ENCODE measurements at places on chromosomes 11 and 22.

- no peak for DNase-seq
These were observed 84.4 kb downstream of the MED15 start for GRCh38 chr22:20591660-20592310.

DNA sequence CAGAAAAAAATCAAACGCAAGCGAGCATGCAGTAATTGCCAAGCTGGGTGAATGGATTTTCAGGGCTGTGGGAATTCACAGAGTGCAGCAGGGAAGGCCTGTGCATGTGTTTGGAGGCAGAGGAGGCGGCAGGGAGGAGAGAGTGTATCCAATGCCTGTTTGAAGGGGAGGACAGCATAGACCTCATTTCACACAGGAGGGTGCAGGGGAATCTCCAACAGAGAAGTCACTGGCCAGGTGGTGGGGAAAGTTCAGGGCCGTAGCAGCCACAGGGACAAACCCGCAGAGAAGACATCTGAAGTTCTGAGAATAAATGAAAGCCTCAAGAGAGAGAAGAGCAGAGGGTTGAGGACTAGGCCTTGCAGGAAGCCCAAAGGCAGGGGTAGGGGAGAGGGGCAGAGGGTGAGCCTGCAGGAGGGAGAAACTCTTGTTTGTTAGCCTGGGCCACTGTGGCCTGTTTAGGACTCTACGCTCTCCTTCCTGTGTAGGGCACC is 19.2 kb upstream of the KDM2A start:
- peak; percentile 38 for DNase-seq

DNA sequence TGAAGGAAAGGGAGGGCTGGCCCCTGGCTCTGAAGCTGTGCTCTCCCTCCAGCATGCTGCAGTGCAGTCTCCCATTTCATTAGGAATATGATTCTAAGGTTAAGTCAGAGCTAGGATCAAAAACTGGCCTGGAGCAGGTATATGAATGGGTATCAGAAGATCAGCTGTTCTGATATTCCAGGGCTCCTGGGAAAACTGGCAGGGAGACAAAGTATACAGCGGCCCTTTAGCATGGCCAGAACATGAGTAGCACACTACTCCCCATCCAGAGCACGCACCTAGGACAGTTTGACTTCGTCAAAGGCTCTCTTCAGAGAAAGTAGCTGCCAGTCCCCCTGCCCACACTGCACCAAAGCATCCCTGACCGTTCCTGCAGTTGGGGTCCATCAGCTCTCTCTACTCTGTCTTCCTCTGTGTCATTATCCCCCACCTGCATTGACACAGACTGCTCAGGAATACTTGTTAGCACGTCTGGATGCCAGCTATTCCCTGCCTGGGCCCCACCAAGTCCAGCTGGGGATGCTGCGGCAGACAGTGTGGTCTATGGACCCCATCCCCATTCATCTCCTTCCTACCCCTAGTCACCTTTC is 4.0 kb upstream of the FCHSD2 start:
- no peak for DNase-seq

- no peak for DNase-seq
These were observed 33.0 kb upstream of the SOX10 start for GRCh38 chr22:38017272-38017920.

DNA sequence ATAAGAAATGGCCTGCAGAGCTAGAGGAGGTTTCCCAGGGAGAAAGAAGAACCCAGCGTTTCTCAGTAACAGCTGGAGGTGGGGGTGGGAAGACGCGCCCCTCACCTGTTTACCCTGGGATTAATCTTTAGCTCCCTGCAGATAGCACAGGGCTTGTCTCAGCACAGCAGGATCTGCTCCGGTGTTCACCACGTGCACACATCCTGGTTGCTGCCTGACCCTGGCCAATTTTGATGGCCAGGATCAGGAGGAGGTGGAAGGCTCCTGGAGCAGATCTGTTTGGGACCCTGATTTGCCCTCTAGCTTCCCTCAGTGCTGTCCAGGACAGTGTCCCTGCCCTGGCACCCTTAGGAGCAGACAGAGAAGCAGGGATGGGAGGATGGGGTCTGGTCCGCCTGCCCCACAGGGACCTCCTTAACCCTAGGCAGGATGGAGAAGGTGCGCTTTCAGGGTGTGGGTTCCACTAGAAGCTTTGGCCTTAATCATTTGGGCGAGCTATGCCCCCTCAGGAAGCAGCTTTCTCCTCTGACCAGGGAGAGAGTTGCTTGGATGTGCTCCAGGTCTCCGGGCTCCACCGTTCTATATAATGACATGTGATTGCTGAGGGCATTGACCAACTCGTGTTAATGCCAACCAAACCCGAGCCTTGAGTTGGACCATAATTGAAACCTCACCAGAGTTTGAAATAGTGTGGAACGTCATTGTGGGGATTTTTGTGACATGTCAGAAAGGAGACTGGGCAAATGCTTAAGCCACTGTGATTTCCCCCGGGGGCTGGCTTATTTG is 19.3 kb downstream of the UPB1 start:
- no peak for DNase-seq

GRCh38 chr11:107962181-107962580 is 33.9 kb downstream of the RAB39A start:
- DNase-seq: no peak

GRCh38 chr11:45470794-45471167 is 184.6 kb upstream of the SYT13 start:
- DNase-seq: no peak

All from GM12864 (cell line).